ENCODE measurements at places on chromosomes 6 and 20.
A peak's percentile ranks its signal among the peaks of the same experiment; 100 is the strongest.

DNA sequence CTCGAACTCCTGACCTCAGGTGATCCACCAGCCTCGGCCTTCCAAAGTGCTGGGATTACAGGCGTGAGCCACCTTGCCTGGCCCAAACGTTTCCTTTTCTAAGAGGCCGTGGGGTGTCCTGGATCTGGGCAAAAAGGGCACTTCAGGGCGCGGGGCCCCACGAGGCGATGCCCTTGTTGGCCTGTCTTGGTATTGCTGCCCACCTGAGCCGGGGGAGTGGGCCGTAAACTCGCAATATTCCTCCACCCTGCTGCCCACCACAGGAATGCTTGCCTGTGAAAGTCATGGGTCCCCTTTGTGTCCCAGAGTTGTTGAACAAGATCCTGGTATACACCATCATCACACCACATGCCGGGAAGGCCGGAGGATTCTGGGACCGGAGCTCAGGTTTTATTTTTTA lies 49.0 kb downstream of the SSR1 start:
- DNase-seq: no peak

GRCh38 chr6:36610956-36611336 lies 16.8 kb downstream of the SRSF3 start:
- no peak for DNase-seq

- DNase-seq: no peak
Measured at GRCh38 chr6:135274561-135275293, 93.6 kb downstream of the MYB start.

DNA sequence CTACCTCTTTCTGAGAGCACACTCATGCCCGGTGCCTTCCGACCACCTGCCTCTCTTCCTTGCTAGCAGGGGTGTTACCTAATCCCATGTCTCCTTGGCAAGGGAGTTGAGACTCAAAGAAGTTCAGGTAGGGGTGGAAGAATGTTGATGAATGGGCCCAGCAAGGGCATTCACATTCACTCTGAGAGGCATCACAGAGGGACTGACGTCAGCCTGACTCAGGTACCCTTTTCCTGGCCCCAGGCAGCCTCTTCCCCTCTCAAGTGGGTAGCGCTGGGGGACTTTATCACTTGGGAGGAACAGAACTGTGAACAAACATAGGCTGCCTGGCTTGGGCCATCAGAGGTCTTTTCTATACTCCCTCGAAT lies 35.3 kb downstream of the HM13 start:
- no peak for DNase-seq

- DNase-seq: no peak
Measured at GRCh38 chr20:58840816-58841538, 9.7 kb downstream of the GNAS-AS1 start.

DNA sequence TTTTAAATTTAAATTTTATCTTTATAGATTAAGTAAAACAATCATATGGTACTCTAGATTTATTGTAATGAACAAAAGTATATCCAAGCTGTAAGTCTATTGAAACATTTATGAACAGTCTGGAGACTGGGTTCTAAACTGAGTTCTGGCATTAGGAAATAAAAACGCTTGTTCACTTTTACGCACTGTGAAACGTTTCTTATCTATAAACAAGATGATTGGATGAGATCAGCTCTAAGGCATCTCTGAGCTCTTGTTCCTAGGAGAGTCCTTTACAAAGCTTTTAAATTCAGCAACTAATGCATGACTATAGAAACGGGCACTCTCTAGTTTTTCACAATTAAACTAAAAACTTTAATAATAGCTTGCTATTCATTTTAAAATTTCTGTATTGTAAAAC lies 6.8 kb downstream of the HUS1B start:
- DNase-seq: no peak

DNA sequence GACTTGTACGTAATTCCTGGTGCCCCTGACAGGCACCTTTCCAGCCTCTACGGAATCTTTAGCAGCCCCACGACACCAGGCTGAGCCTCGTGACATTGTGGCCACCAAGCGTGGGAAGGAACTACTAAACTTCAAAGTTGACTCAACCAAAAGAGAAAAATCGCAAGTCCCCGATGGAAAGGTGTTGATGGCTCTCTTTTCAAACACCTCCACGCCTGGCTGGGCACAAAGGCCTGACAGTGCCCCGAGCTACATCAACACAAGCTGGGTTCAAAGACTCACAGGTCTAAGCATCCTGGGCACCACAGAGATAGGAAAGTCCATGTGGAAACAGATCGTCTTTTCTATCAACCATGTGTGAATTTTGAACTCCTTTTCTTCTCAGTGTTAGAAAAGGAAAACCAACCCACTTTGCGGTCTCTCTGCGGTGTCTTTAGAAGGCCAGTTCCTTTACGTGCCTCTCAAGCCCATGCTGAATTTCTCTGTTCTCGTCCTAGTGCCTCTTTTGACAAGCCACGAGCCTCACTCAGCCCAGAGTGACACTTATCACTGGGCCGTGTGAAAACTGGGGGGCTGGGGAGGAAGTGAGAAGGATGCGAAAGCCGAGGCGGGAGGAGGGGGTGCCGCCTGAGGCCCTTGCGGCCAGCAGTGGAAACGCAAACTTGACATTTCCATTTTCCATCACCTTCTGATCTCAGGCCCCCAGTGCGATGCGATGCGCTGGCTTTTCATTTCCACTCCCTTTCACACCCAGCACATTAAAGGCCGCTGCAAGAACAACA lies 59.4 kb downstream of the GFOD1 start:
- DNase-seq: peak; percentile 58

DNA sequence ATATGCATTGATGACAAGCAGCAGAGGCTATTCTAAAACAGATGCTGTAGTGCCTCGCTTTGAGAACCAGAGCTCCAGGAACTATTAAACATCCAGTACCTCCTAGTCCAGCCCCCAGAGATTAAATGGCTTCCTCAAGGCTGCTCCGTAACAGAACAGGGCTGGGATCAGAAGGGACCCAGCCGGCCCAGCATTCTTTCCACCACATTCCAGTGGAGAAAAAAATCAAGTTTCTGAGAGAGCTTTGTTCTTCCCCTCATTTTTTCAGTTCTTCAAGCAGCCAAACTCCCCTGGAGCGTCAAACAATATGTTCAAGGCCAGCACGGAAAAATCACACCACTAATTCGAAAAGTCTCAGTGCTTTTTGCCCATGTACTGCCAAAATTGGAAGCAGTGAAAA lies 5.8 kb upstream of the STMND1 start:
- DNase-seq: no peak

- no peak for DNase-seq
Measured at GRCh38 chr6:52410979-52411378, 9.2 kb upstream of the EFHC1 start.

DNA sequence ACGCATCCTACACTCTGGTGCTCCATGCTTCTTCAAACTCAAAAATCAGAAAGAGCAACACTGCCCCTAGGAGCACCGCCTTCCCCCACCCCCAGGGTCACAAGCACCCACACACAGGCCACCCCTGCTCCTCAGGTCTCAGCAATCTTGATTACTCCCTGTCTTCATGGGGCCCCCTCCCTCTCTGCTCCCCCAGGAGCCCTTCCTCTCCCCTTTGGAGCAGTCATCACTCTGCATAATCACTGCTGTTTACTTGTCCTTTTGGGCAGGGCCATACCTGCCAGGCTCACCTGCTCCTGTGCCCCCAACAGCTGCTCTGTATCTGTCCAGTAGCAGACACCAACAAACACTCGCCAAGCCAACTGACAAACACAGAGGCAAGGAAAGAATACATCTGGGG lies 7.6 kb upstream of the SYNDIG1 start:
- DNase-seq: no peak

GRCh38 chr6:108661430-108661829 lies 100.7 kb downstream of the FOXO3 start:
- no peak for DNase-seq

DNA sequence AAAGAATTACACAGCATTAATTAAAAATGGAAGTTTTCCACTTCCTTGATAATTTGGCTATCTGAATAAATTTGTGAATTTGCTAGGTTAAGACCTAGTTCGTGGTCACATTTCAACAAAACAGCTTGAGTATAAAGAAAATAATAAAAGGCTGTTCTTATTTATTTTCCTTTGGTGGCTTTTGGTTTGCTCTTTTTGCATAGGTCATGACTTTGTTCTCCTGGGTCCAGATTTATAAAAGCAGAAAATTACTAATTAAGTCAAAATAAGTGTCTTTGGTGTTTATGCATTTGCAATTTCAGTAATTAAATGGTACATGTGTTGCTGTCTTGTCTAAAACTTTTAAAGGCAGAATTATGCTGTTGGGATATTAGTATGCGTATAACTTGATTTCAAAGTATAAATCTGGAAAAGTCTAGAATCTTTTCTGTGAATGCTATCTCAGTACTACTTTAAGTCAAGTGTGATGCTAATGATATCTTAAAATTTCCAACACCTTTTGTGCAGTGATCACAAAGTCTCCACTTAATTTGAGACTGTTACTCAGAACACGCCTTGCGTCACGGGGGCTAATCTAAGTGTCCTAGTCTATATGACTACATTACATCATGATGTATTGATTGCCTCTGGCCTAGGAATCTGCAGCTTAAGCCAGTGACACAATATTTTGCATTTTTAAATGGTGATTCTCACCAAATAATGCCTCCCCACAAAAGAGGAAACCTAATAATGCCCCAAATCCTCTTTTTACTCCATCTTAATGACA lies 41.0 kb downstream of the GNAS start:
- peak; percentile 42 for DNase-seq

DNA sequence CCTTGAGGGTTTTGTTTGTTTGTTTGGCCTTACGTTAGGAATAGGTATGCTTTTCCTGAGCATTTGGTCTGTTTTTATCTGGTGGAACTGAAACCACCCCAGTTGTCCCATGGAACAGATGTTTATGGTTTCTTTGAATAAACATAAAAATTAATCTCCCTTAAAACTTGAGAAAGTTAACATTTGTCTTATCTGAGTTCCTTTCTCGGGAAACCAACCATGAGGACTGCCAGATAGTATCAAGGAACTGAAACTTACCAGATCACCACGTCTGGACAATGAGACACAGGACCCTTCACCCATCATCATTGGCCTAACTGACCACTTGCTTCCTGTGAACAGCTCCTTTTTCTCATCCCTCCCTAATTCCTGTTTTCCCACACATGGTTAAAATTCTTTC lies 15.3 kb upstream of the HECA start:
- DNase-seq: no peak

- no peak for DNase-seq
Measured at GRCh38 chr20:20971810-20972209, 134.3 kb downstream of the LINC00237 start.

DNA sequence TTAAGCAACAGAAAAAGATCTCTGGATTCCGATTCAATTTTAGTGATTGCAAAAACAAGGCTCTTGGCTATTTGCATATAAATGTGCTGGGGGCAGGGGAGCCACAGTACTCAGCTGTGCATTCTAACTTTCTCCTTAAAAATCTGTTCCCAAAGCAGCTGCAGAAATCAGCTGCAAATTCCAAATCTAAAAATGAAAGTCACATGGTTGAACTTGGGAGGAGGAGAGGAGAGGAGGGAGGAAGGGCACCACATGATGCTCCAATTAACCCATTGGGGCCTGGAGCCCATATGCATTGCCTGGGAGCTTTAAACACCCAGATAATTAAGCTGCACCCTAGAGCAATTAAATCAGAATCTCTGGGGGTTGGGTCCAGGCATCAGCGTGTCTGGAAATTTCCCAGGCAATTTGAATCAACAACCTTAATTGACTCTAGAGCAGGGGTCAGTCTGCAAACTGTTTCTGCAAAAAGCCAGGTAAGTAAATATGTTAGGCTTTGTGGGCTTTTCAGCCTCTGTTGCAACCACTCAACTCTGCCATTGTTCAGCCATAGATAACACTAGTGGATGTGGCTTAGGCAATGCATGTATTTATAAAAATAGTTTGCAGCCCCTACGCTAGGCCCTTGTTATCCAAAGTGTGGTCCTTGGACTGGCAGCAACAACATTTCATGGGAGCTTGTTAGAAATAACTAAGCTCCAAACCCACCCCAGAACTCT lies 508.1 kb downstream of the KIF16B start:
- DNase-seq: no peak

GRCh38 chr6:165618241-165618640 lies 44.8 kb downstream of the PDE10A start:
- no peak for DNase-seq

DNA sequence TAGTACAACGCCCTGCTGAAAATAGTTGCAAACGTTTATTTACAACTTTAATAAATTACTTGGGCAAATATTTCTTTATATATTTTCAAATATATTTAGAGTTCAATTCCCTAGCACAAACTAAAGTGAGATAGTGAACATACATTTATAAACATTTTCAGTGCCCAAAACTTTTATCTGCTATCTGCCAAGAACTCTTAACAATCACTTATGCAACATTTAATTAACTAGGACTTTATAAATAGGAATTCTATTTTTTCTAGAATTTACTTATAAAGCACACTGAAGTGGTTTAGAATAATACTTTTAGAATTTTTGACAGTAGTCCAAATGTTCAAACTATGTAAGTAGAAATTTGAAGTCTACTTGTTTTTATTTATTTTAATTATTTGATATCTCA lies 452.6 kb upstream of the RGS17 start:
- no peak for DNase-seq

DNA sequence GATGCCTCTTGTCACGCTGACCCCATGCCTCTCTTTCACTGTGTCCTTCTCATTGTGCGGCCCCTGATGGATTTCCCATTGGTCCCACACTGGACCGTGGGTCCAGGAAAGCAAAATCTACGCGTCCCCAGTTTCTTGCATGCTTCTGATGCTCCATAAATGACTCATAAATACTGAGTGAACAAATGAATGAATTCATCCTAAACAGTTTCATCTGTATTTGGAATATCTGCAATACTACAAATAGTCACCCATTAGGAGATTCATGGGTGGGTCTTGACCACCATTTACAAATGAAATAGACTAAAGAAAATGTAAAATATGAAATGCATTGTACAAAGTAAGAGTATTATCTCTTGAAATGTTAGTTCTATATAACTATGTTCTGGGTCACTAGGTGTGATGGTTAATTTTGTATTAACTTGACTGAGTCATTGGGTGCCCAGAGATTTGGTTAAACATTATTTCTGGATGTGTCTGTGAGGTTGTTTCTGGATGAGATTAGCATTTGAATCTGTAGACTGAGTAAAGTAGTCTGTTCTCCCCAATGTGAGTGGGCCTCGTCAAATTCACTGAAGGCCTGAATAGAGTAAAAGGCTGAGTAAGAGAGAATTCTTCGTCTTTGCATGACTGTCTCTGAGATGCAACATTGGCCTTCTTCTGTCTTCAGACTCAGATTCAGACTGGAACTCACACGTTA lies 448.7 kb downstream of the PREX1 start:
- no peak for DNase-seq

- no peak for DNase-seq
Measured at GRCh38 chr6:135555550-135555949, 58.0 kb upstream of the AHI1 start.

DNA sequence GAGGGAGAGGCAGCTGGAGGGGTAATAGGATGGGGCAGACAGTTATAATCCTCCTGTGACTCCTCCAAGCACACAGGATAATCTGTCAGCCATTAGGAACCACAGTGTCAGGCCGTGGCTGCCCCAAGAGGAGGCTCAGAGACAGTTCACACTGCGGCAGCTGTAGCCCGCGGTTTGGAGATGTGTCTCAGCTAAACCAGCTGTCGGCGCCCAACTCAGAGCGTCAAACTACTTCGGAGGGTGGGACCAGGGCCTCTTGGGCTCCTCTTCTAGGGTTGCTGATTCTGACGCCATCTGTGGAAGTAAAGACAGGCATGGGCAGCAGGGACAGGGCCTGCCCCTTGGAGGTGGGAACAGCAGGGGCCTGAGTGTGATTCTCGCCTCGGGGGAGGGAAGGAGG lies 309.8 kb downstream of the CDC5L start:
- no peak for DNase-seq

Measured in activated CD4-positive, alpha-beta T cell treated with anti-CD3 and anti-CD28 coated beads, Interleukin-2, amount 50 U/mL, for 4 hours (primary cell).